ENCODE measurements at places on chromosomes 5 and 9. TPM values are rescaled to one million over a fixed set of nuclear protein-coding genes. Genes with fewer than 3 reads are reported as not detected.

NSMF gene
- 18.8 TPM for total RNA-seq

MTAP gene
- total RNA-seq: 81.4 TPM

TXNDC8 gene
- not detected for total RNA-seq

CEL gene
- total RNA-seq: 0.34 TPM

EDIL3 gene
- total RNA-seq: 0.68 TPM

ANKDD1B gene
- 0.68 TPM for total RNA-seq

MARVELD2 gene
- 42.0 TPM for total RNA-seq

MUSK gene
- not detected for total RNA-seq

DTWD2 gene
- 7.8 TPM for total RNA-seq

NUTM2G gene
- total RNA-seq: not detected

FOXD4L6 gene
- under 0.01 TPM for total RNA-seq

AFF4 gene
- 49.6 TPM for total RNA-seq

BARHL1 gene
- total RNA-seq: not detected

GRM6 gene
- total RNA-seq: not detected

SLC34A3 gene
- total RNA-seq: under 0.01 TPM

SV2C gene
- under 0.01 TPM for total RNA-seq

GRPEL2 gene
- 85.4 TPM for total RNA-seq

PCDHA3 gene
- total RNA-seq: 0.57 TPM

TNFSF8 gene
- not detected for total RNA-seq

SVEP1 gene
- under 0.01 TPM for total RNA-seq

KIF20A gene
- 0.34 TPM for total RNA-seq

FAM169A gene
- total RNA-seq: 17.3 TPM

UBQLN1 gene
- 150 TPM for total RNA-seq

SLC2A8 gene
- 14.7 TPM for total RNA-seq

IL5 gene
- not detected for total RNA-seq

ARSI gene
- total RNA-seq: 37.1 TPM

ANKRD34B gene
- total RNA-seq: not detected

TPPP gene
- 2.7 TPM for total RNA-seq

ZNF782 gene
- total RNA-seq: 4.4 TPM

GTF3C5 gene
- total RNA-seq: 32.1 TPM

LCN9 gene
- not detected for total RNA-seq

IFNA10 gene
- total RNA-seq: not detected

SLC25A25 gene
- 29.4 TPM for total RNA-seq

SPINK7 gene
- total RNA-seq: 37.3 TPM

PCDHGB2 gene
- 1.7 TPM for total RNA-seq

ANP32B gene
- total RNA-seq: 13.0 TPM

SPDL1 gene
- 8.5 TPM for total RNA-seq

ABCA1 gene
- 98.7 TPM for total RNA-seq

C9orf40 gene
- total RNA-seq: 6.2 TPM

SNCAIP gene
- 0.07 TPM for total RNA-seq

ANKRD18B gene
- total RNA-seq: 8.0 TPM

NTRK2 gene
- total RNA-seq: under 0.01 TPM

SPRY4 gene
- 5.5 TPM for total RNA-seq

GLDC gene
- total RNA-seq: 0.07 TPM

MRPL41 gene
- total RNA-seq: 63.2 TPM

PAIP2 gene
- 92.6 TPM for total RNA-seq

MOB3B gene
- 0.68 TPM for total RNA-seq

PCDHB2 gene
- total RNA-seq: 0.34 TPM

FAM200C gene
- total RNA-seq: 3.8 TPM

All from nasal cavity respiratory epithelium epithelial cell of viscerocranial mucosa (primary cell).